ENCODE measurements at places on chromosomes 1 and 21.

DNA sequence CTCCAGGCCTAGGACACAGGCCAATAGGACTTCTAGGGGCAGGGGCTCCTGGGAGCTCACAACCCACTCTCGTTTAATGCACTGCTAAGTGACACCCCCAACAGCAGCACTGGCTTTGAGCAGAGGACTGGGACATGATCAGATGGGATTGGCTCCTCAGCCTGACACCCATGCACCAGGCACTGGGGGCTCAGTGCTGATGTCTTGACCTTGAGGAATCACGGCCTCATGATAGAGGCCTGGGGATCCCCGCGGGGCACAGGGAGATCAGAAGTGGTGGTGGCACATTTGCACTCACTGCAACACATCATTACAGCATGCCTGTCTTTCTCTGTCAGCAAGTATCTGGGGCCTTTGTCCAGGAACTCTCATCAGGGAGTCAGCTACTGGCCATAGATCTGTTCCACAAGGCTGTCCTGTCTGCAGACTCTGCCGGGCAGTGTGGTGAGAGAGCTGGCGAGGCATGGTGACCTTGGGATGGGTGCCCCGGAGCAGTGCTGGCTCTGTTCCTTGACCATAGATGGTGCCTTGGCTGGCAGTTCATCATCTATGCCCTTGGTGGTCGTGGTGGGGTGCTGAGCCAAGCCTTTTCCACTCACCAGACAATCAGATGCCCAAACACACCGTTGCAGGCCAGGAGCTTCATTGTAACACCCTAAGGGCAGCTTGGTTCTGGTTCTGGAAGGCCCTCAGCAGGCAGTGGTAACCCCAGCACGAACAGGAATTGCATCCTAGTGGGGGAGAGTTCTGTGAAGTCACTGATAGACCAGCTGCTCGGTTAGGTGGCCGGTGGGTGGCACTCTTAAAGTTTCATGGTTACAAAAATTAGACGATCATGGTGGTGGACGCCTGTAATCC is 22.2 kb upstream of the PARP1 start:
- no peak for DNase-seq

DNA sequence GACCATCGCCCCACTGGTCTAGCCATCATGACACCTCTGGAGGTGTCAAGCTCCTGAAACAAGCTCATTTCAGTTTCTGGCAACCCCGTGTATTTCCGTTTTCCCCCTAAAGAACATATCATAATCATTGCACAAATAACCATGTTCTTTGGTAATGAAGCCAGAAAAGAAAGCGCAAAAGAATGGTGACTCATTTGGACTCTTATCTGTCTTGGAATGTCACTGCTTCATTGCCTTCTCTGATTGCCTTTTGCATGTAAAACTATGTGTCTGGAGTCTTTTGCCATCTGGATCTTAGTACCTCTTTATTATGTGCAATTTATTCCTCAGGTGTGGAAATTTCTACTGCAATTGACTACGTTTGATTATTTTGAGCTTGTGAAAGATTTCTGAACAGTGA is 110.5 kb downstream of the COLGALT2 start:
- no peak for DNase-seq

GRCh38 chr1:226064816-226065248 is 2.3 kb downstream of the H3-3A start:
- no peak for DNase-seq

DNA sequence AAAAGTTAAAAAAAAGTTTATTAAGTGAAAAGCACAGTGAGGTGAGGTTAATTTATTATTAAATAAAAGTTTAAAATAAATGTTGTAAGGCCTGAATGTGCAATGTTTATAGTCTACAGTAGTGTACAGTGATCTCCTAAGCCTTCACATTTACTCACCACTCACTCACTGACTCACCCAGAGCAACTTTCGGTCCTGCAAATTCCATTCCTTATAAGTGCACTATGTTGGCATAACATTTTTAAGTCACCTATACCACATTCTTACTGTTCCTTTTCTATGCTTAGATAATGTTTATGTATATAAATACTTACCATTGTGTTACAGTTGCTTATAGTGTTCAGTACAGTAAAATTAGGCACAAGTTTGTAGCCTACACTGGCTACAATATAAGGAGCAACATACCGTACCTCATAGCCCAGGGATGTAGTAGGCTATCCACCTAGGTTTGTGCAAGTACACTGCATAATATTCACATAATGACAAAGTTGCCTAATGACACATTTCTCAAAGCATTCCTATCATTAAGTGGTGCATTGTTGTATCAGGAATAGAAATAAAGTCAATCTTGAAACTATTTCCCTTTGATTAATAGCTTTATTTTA is 426.5 kb upstream of the BRINP3 start:
- no peak for DNase-seq

GRCh38 chr1:6009120-6010040 is 17.2 kb upstream of the NPHP4 start:
- DNase-seq = no peak

- DNase-seq = no peak
Measured at GRCh38 chr1:194485432-194485831, 1299.0 kb upstream of the B3GALT2 start.

- DNase-seq = no peak
Measured at GRCh38 chr1:114323959-114324661, 170.4 kb upstream of the SYT6 start.

DNA sequence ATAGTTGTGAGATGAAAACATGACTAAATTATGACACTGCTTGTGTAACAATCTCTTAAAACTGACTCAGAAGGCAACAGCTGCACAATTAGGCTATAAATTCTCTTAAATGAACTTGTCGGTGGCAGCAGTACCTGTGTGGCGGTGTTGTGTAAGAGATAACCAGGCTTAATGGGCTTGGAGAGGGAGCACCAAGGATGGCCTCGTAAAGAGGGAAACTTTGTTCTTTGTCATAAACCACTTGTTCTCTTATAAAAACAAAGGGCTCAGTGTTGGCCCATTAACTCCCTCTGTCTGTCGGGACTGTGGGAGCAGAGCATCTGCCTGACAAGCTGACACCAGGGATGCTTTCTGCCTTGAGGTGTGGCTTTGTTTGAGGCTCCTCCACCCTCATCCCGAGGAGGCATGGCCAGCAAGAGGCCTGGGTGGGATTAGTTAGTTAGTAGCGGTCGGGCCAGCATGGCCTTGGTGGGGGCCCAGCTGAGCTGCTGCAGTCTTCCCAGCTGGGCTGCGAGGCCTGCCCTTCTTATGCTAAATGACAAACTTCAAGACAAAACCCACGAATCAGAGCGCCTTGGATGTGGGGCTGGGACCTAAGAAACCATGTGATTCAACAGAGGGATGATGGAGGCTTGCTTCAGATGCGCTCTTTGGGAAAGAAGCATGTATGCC is 171.4 kb downstream of the CAMTA1 start:
- peak; percentile 80 for DNase-seq

DNA sequence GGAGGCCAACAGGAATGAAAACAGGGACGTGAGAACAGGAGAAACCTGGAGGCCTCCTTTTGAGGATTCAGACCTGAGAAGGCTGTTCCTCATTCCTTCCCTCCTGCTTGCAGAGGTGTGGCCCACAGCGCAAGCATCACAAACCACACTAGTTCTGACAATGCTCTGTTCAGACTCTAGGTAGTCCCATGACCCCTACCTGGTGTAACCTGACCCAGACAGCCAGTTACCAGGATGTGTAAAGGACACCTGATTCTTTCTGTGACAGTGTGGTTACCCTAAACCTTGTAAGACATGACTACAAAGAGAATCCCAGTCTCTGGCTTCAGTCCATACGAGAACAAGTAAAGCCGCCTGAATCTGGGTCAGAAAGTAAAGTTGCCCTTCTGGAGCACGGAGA is 3.2 kb downstream of the MECR start:
- DNase-seq = no peak

- no peak for DNase-seq
Measured at GRCh38 chr1:25624156-25624555, 7.6 kb downstream of the MAN1C1 start.

DNA sequence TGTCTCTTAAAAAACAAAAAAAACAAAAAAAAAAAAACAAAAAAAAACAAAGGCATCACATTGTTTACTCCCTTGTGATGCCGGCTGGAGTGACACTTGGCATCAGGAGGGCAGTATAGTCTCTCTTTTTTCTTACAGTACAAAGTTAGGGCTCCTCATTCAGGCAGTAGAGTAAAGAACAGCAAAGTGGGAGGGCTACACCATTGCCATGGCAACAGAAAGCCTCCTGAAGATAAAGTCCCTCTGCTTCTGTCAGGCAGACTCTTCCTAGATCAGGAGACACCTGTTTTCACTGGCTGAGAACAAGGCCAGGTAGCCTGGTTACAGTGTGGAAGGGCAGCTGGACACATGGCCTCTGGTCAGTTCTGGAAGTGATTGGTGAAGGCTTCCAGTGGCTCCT is 41.3 kb upstream of the RAB3GAP2 start:
- DNase-seq = no peak

DNA sequence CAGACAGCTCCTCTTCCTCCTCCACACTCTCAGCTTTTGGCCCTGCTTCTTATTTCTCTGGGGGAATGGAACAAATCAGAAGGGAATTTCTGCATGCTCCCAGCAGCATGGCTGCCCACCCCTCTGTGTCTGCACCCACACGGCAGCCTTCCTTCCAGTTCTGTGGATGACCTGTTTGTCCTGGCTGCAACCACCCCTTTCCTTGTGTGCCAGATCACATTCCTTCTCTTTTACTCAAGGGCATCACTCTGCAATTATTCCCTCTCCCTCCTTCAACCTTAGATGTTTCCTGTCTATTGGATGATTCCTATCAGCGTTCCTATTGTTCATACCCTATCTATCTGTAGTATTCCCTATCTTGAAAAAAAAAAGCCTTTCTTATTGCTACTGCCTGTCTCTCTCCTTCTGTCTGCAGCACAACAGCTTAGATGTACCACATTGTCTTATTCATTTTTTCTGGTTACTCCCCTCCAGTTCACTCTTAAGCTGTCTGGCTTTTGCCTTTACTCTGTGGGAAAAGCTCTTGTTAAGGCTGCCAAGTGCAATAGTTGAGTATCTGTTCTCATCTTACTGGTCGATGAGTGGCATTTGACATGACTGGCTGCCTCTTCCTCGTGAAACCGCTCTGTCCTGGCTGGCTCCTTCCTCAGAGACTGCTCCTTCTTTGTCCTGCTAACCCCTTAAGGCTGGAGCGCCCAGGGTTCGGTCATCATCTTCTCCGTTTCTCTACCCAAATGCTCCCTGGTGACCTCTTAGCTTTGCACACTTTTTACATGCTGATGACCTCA is 351.1 kb downstream of the CAMTA1 start:
- no peak for DNase-seq
